ENCODE measurements at places on chromosomes 2 and 18.

DNA sequence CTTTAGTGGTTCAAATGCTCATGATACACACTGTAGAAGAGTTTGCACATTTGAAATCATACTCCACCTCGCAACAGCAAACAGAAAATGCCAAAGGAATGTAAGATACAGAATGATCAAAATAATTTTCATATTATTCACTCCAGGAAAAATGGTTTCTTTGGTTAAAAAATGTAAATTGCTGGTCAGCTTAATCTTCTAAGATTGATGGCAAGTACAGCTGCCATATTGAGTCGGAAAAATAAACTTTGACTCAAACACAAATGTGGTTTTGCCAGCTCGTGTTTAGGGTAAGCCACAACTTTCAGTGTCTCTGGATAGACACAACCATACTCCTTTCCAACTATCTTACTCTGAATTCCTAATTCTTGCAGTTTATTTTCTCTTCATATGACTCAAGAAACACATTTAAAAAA, 154.9 kb upstream of the SMIM21 start:
- no peak for DNase-seq

DNA sequence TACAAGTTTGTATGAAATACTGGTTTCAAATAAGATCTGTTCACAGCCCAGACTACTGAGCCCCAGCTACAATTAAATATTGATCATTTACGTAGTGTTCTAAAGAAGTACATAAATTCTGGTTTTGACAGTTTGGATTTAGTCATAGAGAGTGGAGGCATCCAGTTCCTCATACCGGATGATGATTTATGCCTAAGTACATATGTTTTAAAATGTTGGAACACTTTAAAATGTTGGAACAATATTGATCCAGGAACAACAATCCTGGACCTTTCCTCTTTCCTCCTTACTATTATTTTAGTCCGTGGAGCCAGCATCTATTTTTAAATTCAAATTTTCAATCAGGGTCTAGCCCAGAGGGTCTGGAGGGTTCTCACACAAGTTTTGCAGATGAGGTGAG, 22.8 kb upstream of the TTN start:
- DNase-seq: no peak

DNA sequence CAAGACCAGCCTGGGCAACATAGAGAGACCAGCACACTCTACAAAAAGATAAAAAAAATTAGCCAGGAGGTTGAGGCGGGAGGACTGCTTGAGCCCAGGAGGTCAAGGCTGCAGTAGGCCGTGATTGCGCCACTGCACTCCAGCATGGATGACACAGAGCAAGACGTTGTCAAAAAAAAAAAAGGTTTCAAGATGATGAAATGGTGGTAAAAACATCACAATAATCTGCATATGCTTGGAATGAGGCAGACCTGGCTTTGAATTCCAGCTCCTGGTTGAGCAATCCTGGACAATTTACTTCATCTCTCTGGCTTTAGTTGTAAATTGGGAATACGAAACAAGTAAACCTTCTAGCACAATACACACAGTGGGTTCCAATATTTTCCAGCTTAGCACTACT, 24.1 kb downstream of the USP40 start:
- DNase-seq: no peak

DNA sequence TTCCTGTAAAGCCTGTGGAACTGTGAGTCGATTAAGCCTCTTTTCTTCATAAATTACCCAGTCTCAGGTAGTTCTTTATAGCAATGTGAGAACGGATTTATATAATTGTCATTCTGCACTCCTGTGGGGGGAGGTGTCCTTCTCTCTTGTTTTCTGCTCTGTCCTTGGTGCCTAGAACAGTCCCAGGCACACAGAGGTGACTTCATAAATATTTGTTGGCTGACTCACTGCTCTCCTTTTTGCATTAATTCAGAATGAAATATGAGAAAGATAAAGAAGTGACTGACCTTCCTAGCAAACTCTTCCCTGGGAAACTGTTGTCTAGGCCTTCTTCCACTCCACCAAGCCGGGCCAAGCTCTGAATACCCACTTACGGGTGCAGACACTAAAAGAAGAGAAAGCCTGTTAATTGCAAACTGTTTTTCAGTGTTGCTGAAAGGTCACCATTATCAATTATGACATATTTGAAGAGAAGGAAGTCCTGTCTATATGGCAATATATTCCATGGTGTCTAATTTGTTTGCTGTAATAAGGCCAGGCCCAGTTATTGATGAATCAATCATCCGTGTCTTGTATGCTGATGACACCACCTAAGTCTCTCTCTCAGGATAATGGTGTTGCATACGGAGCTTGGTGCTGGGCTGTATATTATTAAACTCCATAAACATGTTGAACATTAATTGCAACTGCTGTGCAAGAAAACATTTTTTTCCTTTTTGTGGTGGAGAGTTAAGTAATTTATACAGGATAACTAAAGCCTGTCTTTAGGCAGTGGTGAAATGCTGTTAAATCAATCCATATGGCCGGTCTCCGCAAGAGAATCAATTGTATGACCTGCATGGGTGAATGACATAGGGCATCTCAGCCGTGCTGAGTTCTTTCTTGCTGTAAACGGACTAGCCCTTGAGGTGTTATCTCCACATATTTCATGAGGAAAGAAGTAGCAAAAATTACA, 567.5 kb downstream of the SLC4A3 start:
- no peak for DNase-seq

- DNase-seq: no peak
Measured at GRCh38 chr2:168583064-168583709, 127.1 kb downstream of the CERS6 start.

GRCh38 chr2:14231391-14231898, 401.1 kb upstream of the LRATD1 start:
- DNase-seq: no peak

DNA sequence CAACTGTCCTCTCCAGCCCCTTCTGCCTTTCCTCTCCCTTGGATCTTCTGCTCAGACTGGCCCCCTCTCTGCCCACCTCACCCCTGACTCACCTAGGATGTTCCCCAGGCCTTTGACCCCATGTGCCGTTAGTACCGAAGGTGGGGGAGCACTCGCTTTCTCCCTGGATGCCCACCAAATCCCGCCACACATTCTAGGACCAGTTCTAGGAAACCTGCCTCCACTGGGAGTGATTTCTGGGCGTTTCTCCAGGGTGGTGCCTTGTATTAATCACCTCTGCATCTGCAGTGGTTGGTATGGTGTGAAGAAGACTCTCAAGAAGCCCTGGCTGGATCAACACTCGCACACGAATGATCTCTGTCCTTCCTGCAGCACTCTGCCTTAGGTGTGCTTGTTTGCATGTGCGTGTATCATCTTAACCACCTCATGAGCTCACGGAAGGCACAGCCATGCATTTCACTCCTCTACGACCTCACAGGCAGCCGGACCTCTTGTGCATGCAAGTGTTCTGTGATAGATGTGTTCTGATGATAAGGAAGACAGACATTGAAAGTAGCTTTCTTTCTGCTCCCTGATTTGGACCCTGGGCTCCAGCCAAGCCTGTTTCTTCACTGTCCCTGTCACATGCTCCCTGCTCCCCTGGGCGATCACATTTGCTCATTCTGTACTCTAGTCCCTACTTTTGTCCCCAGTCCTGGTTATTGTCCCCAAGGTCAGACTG, 69.4 kb downstream of the LIPG start:
- DNase-seq: no peak

GRCh38 chr18:58195278-58195765, 151.3 kb downstream of the NEDD4L start:
- DNase-seq: no peak

- no peak for DNase-seq
Measured at GRCh38 chr2:155913356-155913755, 419.2 kb downstream of the NR4A2 start.

DNA sequence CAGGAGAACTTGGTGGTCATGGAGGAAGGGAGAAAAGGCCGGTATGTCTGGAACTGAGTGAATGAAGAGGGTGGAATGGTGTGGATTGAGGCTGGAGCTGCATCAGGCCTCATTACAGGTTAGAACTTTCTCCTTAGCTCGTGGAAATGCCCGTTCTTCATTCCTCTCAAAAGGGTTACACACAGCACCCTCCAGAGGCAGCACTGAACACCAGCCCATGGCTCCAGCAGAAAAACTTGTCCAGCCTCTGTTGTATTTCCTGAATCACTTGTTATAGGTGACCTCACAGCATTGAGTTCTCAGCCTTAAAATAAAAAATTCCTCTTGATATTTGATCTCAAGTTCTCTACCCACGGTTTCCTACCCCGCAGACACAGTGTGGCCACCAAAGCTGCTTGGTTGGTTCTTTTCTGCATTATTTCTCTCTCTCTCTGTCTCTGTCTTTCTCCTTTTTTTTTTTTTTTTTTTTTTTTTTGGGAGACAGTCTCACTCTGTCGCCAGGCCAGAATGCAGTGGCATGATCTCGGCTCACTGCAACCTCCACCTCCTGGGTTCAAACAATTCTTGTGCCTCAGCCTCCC, 89.6 kb downstream of the ITGB1BP1 start:
- peak; percentile 40 for DNase-seq

DNA sequence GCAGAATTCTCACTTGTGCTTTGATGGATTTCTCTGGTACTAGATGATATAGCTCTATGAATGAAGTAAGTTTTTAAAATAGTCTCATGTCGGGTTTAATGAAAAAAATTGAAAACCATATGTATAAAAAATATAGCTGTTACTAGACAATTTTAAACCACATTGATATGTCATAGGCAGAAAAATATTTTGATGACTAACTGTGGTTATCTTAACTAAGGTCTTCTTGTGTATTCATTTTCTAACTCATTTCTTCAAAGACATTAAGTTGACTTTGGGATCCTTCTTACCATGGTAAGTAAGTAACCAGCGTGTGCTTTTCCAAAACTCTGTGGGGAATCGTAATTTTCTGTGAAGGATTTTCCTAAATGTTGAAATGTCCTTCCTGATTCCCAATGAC, 160.9 kb upstream of the COL3A1 start:
- DNase-seq: no peak

DNA sequence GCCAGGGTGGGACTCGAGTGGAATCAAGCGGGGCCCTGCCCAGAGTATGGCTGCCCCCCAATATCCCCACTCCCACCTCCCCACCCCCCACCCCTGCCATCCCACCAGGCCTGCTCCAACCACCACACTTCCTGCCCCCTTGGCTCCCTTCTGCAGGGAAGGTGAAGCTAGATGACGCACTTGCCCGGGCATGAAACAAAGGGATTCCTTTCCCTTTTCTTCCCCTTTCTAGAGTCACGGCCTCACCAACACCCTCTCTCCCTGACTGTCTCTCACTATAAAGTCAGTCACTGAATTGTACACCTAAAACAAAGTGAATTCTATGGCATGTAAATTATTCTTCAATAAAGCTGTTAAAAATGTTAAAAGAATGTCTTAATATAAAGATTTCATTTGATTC, 16.0 kb downstream of the ZBTB7C start:
- DNase-seq: no peak

GRCh38 chr18:62061821-62062478, 124.9 kb downstream of the PIGN start:
- DNase-seq: no peak

GRCh38 chr2:204104811-204105210, 168.2 kb downstream of the ICOS start:
- DNase-seq: no peak

GRCh38 chr2:3643371-3644245, 14.4 kb upstream of the ALLC start:
- DNase-seq: no peak

DNA sequence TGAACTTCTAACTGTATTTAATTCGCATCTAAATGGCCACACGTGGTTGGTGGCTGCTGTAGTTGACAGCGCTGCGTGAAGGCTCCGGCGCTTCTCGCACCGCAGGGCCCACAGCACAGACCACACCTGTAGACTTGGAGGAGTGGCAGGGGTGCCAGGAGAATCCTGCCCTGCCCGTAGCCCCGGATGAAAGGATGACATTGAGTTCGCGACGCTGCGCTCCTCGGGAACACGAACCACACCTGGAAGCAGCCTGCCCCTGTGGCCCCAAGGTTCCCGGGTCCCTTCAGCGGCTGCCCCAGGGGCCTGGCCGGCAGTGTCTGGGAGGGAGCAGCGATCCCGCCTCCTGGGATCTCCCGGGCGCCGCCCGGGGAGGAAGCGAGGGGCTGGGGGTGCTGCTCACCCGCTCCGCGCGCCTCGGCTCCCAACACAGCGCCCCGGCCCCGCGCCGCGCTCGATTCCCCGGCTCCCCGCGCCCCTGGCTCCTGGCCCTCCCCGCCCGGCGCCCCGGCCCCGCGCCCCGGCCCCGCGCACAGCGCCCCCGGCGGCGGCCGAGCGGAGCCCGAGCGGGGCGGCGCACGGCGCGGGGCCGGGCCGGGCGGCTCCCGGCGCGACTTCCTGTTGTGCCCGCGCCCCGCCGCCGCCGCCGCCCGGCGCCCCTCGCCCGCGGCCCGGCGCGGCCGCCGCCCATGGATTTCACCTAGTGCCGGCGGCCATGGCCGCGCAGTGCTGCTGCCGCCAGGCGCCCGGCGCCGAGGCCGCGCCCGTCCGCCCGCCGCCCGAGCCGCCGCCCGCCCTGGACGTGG, at the start of gene RNPEPL1:
Gene RNPEPL1, plus strand, starts transcription at position 613 of the 806 bp plus-strand sequence. Its CDS starts 103 bp downstream, at position 716.
- no peak for DNase-seq

- no peak for DNase-seq
Measured at GRCh38 chr2:219844401-219845091, 217.1 kb downstream of the SLC4A3 start.

DNA sequence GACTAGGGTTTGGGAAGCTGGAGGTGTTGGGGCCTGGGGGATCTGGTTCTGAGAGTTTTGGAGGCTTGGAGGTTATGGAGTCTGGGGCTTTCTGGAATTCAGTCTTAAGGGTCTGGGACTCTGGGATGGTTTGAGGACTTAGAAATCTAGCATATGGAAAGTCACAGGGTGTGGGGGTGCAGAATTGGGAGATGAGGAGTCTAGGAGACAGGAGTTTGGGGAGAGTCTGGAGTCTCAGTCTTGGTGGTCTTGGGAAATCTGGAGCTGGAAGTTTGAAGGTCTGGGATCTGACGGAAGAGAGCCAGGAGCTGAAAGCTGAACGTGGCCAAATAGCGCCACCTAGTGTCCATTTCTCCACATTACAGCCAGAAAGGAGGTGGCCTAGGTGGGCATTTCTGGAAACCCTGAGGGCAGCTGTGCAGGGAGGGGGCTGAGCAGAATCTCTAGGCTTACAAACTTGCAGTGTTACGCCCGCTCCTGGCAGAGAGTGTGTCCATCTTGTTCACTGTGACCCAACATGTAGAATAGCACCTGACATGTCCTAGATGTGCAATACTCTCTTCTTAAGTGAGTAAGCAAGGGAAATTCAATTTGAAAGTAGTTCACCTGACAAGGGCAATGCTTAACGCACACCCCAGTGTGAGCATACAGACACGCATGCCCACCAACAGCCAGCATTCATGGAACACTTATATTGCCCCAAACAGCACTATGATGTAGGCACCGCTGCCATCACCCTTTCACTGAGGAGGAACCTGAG, 204.8 kb downstream of the TFCP2L1 start:
- DNase-seq: peak; percentile 65

DNA sequence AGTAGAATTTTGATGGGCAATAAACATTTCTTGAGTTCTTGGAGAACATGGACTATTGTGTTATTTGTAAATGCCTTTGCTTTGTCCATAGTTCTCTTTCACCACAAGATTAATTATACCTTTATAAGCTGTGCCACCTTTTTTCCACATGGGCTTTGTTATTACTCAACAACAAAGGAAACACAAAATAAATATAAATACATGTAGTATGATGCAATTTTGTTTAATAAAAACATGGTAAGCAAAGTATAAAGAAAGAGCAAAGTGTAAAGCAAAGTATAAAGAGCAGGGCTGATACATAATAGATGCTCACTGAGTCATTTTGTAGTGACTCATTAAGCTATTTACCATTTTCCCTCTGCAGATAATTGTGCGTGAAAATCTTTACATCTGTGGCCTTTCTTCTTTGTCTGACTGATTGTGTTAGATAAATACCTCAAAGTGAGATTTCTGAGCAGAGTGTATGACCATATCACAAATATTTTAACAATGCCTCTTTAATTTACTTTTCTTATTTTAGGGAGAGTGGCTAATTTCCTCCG, 80.9 kb downstream of the CERS6 start:
- DNase-seq: no peak
